Tibial nerve (tissue), 4 donors: ENCODE measurements at places on chromosomes 5 and 9.

DNA sequence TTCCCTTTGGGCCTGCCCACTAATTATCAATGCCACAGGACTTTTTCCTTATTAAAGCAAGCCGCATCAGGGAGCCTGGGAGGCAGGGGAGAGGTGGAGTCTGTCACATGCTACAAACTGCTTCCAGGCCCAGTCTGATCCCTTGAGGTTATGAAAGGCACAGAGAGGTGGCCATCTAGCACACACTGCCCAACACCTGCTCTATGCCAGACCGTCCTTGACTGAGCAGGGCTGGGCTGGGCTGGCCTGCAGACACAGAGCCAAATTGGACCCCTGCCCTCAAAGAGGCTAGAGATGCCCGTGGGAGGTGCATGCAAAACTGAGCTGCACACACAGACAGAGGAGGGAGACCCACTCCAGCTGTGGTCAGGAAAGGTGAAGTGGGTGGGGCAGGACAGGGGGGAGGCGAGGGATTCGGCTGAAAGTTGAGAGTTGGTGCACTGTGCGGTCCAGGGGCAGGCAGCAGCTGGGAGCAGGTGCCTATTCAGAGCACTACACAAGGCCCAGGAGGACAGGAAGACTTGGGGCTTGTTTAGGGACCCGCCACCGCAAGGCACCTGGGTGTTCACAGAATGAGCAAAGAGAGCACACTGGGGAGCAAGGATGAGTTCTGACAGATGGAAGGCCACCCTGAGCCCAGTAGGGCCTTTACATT lies 36.4 kb upstream of the TCF7 start:
- no peak overlapping the region for H3K4me3 ChIP-seq
- no peak for DNase-seq
- H3K27me3 ChIP-seq = no peaks in the 10 kb centered on the region
- no peaks in the 10 kb centered on the region for H3K4me1 ChIP-seq
- H3K36me3 ChIP-seq = no peaks in the 10 kb centered on the region

DNA sequence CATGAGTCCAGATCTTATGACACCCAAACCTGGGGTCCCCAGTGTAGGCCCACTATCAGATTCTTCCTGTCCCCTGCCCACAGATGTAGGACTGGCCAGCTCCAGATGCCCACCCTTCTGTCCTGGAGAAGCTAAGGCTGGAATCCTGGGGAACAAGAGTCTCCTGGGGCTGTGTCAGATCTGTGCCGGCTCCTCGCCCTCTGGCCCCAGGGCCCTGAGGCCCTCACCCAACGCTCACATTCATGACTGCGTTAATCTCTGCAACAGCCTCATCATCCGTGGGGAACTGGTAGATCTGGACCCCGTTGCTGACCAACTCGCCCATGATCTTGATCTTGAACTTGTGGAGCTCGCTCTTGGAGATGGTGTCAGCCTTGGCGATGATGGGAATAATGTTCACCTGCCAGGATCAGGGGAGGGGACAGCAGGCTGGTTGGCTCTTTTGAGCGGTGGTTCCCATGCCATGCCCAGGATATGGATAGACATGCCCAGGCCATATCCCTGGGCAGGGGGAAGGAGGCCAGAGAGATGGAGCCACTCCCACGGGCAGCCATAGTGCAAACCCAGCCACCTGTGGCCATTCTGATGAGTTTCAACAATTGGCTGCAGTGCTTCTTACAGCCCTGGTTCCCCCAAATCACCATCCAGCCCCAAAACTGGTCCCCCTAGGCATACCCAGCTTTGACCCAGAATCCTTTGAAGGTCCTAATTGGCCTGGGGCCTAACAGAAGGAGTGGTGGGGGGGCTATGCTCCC lies 14.6 kb downstream of the SEPTIN8 start:
- no peak overlapping the region for H3K4me3 ChIP-seq
- no peaks in the 10 kb centered on the region for H3K27me3 ChIP-seq
- no peak for DNase-seq
- H3K27ac ChIP-seq = no peak overlapping the region

- no peaks in the 10 kb centered on the region for H3K36me3 ChIP-seq
- no peak for DNase-seq
- H3K4me1 ChIP-seq = peaks cover 22% of the 10 kb centered on the region
- peak overlapping the region; percentile 63 for H3K27ac ChIP-seq
- H3K27me3 ChIP-seq = no peaks in the 10 kb centered on the region
Measured at GRCh38 chr9:38047301-38048251, 21.5 kb downstream of the SHB start.

DNA sequence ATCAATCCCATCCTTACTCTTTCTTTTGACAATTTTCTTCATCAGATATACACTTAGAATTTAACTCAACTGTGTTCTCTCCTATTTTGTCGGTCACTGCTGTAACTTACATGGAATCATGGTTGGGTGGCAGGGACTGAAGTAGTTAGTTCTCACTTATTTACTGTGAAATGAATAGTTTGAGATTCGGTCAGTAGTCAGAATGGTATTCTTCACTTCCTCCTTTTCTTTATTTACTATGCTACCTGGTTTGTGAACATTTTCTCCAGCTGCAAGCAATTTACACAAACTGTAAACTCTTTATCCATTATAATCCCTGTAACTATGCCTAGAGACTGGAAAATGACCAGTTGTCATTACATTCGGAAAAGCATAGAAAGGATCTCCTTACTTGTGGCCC lies 41.5 kb upstream of the GDNF start:
- DNase-seq = no peak
- no peak overlapping the region for H3K4me3 ChIP-seq
- H3K4me1 ChIP-seq = no peaks in the 10 kb centered on the region
- no peaks in the 10 kb centered on the region for H3K36me3 ChIP-seq
- H3K27ac ChIP-seq = no peak overlapping the region
